ENCODE measurements at places on chromosomes 11 and 22.

- peak; percentile 72 for DNase-seq
Observed at GRCh38 chr11:1564535-1565172, 7.4 kb downstream of the DUSP8 start.

GRCh38 chr11:18264677-18265555 is 1.1 kb upstream of the SAA1 start:
- DNase-seq: no peak

- no peak for DNase-seq
Observed at GRCh38 chr11:36569095-36569494, 1.3 kb downstream of the RAG1 start.

GRCh38 chr11:44507491-44507890 is 58.0 kb upstream of the CD82 start:
- no peak for DNase-seq

All from GM23248 (cell line).